ENCODE measurements at places on chromosomes 6 and 20. TPM values are rescaled to one million over a fixed set of nuclear protein-coding genes. Genes with fewer than 3 reads are reported as not detected.
A peak's percentile ranks its signal among the peaks of the same experiment; 100 is the strongest.

- H3K4me3 ChIP-seq: peak overlapping the region; percentile 37
- peak overlapping the region; percentile 77 for H3K27ac ChIP-seq
- H3K4me1 ChIP-seq: peaks cover 4% of the 10 kb centered on the region
- no peak for DNase-seq
These were observed 750 bp downstream of the MAP7 start for GRCh38 chr6:136549300-136550044.

DNA sequence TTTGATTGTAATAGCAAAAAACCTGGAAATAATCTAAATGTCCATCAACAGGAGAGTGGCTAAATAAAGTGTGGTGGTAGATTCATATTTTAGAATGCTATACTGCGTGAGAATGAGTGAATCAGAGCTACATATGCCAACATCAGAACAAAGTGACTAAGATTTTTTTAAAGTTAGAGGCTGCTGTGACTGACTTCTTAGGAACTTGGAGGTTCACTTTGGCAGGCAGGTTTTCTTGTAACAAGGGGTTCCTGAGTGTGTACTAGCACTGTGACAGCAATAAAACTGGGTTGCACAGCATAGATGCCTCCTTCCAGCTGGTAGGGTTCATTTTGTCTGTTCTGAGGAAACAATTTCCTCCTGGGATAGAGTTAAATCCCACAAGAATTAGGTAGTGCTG, 75.3 kb upstream of the ENPP5 start:
- no peak for DNase-seq
- no peak overlapping the region for H3K4me3 ChIP-seq
- no peaks in the 10 kb centered on the region for H3K27me3 ChIP-seq

DNA sequence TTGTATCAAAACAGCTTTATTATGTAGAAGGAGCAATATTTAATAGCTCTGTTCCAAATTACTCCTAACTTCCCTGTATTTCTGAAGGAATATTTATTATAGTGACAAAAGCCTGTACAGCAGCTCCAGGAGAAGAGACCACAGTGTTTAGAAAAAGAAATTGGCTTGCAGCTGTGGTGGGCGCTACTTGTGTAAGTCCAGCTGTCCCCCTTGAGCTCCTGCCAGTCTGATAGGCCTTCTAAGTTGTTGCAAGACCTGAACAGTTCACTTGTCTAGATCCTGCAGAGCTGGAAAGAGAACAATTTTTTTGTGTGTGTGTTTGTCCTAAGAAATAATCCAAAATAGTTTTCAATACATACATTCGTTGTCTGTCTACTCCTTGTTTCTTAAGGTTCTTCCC, 86.6 kb downstream of the JARID2 start:
- no peak for DNase-seq
- no peak overlapping the region for H3K4me3 ChIP-seq
- no peak overlapping the region for H3K27ac ChIP-seq
- no peaks in the 10 kb centered on the region for H3K36me3 ChIP-seq

DNA sequence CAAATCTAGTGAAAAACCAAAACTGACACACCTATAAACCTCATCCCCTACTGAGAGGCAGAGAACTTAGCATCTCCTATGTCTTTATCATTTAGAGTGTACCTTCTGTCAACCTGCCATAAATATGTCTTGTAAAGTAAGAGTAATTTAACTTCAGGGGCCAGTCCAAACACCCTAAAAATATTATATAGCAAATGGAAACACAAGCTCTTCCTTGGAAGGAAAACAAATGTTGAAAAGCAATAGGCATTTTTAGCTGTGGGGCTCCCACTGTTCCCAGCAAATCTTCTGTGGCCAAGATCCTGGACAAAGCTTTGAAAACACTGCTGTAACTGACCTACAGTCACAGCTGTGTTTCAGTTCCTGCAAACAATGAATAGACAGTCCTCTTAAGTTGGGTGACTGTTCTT, 140.0 kb upstream of the RNF217 start:
- no peaks in the 10 kb centered on the region for H3K27me3 ChIP-seq
- H3K27ac ChIP-seq: no peak overlapping the region
- H3K4me3 ChIP-seq: no peak overlapping the region
- no peaks in the 10 kb centered on the region for H3K36me3 ChIP-seq
- H3K4me1 ChIP-seq: no peaks in the 10 kb centered on the region

C20orf141 gene
- total RNA-seq: not detected

DNA sequence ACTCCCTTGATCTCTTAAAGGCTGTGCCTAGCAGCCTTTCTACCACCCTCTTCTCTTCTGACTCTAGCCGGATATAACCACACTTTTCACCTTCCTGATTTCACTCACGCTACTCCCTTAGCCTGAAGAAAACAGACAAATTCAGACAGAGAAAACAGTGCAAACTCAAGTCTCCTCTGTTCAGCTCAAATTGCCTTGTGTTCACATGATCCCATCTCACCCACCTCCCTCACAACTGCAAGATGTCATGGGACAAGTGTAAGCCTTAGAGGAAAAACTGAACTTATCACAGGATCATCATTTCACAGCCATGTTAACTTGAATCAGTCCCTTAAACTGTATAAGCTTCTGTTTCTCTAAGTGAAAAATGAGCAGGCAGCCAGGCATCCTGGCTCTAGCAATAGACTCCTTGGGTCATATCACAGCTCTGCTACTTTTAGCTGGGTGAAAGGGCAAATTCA, 66.5 kb upstream of the TENT5A start:
- no peaks in the 10 kb centered on the region for H3K27me3 ChIP-seq
- H3K4me1 ChIP-seq: peaks cover 13% of the 10 kb centered on the region
- no peak for DNase-seq
- no peak overlapping the region for H3K27ac ChIP-seq
- no peak overlapping the region for H3K4me3 ChIP-seq

PAK5 gene
- not detected for total RNA-seq

GRCh38 chr20:9498322-9498721, 16.1 kb upstream of the LAMP5 start:
- no peaks in the 10 kb centered on the region for H3K4me1 ChIP-seq
- no peak overlapping the region for H3K4me3 ChIP-seq
- H3K27me3 ChIP-seq: peaks cover 2% of the 10 kb centered on the region
- H3K27ac ChIP-seq: no peak overlapping the region

- no peaks in the 10 kb centered on the region for H3K36me3 ChIP-seq
- DNase-seq: peak; percentile 56
- H3K4me1 ChIP-seq: peaks cover 13% of the 10 kb centered on the region
- H3K27ac ChIP-seq: peak overlapping the region; percentile 77
- H3K27me3 ChIP-seq: no peaks in the 10 kb centered on the region
These were observed 11.8 kb upstream of the GSTA1 start for GRCh38 chr6:52815167-52816092.

DNA sequence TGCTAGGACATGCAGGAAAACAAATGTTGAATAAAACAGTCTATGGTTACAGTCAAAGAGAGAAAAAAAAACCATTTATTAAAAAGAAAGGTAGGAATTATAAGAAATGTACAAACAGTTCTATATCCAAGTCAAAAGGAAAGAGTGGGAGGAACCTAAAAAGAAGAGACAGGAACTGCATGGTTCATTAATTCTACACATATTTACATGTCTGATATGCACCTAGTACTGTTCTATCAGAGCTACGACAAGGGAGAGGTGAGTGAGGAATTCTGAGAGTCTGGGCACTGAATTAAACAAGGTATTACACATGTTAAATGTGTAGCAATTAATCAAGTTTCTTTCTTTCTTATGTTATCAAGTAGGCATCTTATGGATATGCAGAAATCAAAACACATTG, 41.9 kb downstream of the SYCP2 start:
- H3K36me3 ChIP-seq: no peaks in the 10 kb centered on the region
- no peak for DNase-seq
- H3K27me3 ChIP-seq: no peaks in the 10 kb centered on the region
- H3K27ac ChIP-seq: no peak overlapping the region
- H3K4me1 ChIP-seq: no peaks in the 10 kb centered on the region

GRCh38 chr6:11615214-11615602, 77.7 kb downstream of the TMEM170B start:
- no peaks in the 10 kb centered on the region for H3K4me1 ChIP-seq
- H3K27ac ChIP-seq: no peak overlapping the region
- no peak overlapping the region for H3K4me3 ChIP-seq
- H3K27me3 ChIP-seq: no peaks in the 10 kb centered on the region

DNA sequence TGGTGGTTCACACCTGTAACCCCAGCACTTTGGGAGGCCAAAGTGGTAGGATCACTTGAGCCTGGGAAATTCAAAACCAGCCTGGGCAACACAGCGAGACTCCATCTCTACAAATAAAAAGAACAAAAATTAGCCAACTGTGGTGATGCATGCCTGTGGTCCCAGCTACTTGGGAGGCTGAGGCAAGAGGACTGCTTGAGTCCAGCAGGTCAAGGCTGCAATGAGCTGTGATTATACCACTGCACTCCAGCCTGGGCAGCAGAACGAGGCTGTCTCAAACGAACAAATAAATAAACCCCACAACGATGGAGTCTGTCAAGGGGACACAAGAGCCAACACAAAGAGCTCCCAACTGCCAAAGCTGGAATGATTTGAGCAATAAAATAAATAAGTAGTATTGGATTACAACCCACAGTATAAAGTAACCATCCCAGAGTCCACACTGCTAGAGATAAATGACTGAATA, 13.5 kb downstream of the ZMYND8 start:
- H3K4me3 ChIP-seq: no peak overlapping the region
- no peaks in the 10 kb centered on the region for H3K36me3 ChIP-seq

Data from liver (tissue), 10 donors.